ENCODE measurements at places on chromosomes 2 and 18. TPM values are rescaled to one million over a fixed set of nuclear protein-coding genes. Genes with fewer than 3 reads are reported as not detected.

The MTIF2 gene
- total RNA-seq = 51.0 TPM

The SERPINB4 gene
- 0.17 TPM for total RNA-seq

The TLX2 gene
- 0.14 TPM for total RNA-seq

The POTEI gene
- 0.01 TPM for total RNA-seq

Measured in A549 treated with CpdA at 1 μM for 4 hours (cell line).